ENCODE measurements at places on chromosomes 5 and 9. TPM values are rescaled to one million over a fixed set of nuclear protein-coding genes. Genes with fewer than 3 reads are reported as not detected.

DNA sequence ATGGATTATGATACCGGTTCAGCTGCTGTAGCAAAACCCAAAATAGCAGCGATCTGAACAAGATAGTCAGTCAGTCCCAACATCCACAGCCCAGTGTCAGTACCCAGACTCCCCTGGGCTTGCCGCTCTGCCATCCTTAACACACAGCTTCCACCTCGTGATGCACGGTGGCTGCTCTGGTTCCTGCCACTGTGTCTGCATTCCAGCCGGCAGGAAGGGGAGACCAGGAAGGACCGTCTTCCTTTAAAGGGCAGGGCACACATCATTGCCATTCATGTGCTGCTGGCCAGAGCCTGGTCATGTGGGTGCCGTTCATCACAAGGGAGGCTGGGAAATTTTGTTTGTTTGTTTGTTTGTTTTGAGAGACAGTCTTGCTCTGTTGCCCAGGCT, 131.0 kb upstream of the IER5L start:
- DNase-seq = no peak

DNA sequence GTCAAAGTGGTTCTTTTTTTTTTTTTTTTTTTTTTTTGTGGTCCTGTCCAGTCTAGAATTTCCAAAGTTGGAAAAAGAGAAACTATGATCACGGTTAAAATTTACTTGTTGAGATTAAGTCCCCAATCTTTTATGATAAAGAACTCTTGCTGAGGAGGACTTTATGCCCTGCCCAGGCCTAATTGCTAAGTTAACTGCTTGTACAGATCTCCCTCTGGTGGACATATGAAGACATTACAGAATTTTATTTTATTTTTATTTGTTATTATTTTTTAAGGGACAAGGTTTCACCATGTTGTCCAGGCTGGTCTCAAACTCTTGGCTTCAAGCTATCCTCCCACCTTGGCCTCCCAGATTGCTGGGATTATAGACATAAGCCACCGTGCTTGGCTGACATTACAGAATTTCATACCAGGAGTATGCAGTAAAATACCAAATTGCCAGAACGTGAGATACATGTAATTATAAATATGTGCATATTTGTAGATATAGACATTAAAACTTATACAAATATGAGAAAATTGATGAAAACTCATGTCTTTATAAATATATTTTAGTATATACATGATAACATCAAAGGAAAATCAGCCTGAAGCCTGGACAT, 91.2 kb downstream of the RFK start:
- DNase-seq = no peak

DNA sequence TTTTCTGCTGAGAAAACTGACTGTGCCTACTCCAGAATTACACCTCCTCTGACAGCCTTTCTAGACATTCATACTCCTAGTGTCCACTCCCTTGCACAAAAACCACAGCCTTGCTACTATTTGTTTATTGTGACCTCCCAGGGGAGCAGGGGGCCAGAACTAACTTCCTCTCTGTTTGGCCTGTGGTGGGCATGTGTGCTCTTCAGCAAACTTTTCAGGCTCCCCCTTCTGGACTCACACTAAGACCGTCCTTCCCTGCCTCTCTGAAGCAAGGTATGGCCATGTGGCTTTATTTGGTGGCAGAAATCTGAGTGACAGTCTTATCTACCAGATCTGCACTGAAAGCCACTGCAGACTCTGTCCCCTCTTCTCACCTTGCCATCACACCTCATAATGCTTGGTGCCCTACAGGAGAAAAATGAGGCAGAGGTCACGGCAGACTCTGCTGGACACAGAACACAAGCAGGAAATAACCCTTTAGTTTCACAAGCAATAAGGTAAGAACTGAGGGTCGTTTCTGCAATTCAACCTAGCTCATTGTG, 28.2 kb downstream of the LIFR start:
- no peak for DNase-seq

DNA sequence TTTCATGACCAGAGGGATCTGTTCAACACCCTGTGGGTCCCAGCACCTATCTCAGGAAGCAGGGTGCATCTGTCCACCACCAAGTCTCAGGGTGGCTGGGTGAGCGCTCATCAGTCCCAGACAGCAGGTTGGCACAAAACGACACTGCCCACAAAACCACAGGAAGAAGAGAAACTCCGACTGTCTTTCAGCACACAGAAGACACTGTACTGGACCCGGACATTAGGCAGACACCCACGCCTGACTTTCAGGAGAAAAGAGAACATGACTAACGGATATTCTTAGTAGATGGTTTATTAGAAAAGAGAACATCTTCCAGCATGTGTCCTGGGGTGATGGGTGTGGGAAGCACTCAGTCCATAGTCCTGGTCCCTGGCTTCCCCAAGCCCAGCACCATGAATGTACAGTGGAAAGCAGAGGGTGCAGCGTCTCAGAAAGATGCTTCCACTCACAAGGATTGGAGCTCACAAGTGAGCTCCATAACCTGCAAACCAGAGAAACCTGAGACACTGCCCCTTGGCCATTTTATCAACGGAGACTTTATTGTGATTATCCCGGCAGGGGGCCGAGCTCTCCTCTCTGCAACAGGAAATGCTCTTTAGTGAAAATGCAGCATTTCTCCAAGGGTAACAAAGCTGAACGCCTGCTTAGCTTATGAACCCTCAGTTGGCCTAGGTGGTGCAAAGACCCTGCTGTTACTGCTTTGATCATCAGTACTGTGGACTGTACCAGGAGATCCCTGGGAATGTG, 35.8 kb upstream of the LCP2 start:
- DNase-seq = no peak

DNA sequence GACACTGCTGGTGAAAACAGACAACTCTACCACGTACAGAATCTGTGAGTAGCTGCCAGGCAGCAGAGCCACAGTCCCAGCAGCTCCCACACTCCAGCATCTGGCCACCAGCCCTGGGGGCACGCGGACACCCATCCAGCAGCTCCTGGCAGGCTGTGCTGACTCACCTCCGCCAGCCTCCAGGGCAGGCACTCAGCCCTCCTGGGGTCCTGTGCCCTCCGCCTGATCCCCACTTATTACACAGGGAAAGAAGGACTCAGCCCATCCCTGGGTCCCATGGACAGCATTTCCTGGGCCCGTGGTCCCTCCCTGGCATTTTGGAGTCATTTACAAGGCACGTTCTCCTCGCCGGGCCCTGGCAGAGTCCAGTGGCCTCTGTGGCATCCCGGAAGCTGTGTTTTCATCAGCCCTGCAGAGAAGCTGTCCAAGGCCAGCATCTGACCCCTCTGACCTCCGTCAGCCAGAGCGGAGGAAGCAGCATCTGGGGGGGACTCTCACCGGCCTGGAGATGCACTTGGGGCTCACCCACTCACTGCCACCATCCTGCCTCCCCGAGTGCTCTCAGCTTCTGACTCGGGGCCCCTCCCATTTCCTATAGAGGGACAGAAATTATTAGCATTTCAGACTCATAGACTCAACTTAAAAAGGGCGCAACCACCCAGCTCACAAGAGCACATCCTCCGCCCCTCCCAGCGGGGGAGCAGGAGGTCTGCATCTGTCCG, 21.6 kb downstream of the PAEP start:
- DNase-seq = no peak

DNA sequence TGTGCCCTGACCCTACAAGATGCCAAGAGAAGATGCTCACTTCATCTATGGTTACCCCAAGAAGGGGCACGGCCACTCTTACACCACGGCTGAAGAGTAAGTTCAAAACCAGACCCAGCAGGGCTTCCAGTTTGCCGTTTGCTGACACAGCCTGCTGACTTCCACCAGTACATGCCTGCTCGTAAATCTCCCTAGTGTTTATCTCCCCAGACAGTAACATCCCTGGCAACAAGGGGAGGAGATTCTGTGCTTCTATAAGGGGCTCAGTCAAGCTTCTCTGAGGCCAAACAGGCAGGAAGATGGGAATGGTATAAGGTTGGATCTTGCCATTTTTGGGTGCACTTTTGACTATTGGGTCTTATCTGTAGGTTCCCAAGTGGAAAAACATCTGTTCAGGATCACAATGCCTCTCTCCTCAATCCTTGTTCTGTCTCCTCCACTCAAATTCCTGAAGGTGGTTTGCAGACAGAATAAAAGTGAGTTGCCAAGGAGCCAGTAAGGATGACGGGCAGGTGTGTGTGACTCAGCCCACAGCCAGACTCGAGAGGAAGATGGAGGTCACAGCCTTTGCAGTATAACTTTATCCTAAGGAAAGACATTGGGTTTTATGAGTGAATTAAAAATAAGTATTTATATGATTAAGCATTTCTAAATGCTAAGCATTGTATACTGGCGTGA, 1.9 kb downstream of the MLANA start:
- no peak for DNase-seq

GRCh38 chr9:95415158-95415557, 97.6 kb upstream of the FANCC start:
- no peak for DNase-seq

GRCh38 chr5:161216877-161217276, 329.6 kb downstream of the GABRB2 start:
- DNase-seq = no peak

DNA sequence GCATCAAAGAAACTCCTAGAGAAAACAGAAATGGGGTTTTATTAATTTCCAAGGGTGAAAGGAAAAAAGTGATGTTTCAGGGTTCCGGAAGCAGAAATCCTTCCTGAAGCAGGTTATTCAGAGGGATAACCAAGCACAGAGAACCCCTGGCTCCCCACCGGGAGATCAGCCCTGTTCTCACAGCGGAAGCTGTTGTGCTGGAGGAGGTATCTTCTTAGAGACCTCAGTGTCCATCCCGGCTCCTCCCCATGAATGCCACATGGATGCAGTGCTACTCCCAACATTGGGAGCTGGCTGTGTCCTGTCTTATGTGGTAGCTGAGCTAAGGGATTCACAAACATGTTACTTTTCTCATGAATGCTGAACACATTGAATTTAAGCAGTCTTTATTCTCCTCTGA, 80.9 kb upstream of the IRX2 start:
- DNase-seq = no peak

DNA sequence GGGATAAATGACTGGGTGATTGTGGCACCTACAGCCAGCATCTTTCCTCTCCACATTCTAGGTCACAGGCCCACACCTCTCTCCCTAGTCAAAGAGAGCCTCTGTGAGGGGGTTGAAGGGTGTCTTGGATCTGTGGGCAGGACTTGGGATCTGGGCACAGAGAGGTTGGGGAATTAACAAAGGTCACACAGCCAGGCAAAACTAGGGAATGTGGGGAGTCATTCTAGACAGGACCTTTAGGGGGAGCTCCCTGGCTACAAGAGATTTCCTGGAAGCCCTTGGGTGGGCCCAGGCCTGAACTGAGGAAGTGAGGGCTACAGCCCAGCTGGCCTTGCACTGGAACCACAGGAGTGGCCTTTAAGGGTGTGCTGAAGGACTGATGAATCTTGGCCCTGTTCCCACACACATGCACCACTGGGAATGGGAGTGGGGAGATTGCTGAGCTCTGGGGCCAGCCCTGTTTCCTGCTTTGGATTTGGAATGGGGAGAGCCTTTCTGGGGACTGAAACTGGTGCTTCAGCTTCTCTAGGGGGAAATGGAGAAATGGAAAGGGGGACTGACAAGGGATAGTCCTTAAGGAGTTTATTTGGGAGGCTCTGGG, 12.4 kb upstream of the CXXC5 start:
- peak; percentile 84 for DNase-seq

DNA sequence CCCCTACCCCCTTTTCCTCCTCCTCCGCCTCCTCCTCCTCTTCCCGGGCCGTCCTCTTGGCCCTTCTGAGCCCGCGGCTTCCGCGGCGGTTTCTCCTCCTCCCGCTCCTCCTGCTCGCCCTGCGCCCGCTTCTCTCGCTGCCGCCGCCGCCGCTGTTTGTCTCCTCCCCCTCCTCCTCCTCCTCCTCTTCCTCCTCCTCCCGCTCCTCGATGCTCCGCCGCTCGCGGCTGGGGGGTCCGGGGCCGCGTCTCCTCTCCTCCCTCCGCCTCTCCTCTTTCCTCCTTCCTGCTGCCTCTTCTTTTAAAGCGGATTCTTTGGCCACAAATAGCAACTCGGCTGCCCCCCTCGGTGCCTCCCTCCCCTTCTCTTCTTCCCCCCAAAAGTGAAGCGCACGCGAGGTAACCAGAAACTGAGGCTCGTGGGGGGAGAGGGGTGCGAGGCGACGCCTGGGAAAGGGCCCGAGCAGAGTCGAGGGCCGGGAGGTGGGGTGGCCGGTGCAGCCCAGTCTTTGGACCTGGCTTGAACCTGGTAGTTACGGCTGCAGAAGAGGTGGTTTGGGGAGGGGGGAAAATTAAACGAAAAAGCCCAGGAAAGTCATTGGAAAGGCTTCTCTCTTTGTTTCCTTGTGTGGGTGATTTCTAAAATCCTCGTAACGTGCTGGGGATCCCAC, 1058.5 kb upstream of the DMAC1 start:
- peak; percentile 78 for DNase-seq

DNA sequence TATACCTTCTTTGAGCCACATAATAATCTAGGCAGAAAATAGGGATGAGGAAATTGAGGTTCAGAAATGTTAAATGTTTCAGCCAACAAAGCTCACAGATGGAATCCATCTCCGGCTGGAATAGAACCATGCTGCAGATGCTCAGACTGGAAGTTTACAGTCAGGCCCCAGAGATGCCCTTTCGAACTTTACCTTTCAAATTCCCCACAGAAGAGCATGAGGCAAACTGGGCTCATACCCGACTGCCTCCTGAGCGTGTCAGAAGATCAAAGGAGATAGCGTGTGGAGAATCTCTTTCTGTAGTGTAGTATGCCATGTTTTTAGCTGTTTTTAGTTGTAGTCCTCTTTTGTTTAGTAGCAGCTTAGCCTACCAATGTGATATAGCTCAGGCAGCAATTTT, 72.0 kb upstream of the DAP start:
- no peak for DNase-seq

DNA sequence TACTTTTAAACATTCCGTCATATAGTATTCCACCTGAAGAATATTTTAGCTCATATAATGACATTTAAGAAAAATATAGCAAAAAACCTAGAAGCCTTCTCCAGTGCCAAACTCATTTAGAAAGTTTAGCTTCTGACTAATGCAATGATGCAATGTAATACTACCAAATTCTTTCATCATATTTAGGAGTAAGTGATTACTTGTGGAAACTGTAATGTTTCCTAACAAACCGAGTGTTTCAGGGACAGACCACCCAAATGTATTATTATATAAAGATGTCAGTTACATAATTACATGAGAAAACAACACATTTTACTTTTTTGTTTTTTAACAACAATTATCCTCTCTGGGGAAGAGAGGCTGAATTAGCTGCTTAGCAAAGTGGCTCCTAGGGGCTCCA, 316.2 kb downstream of the ARL15 start:
- DNase-seq = no peak

Gene SLC6A3
- polyA plus RNA-seq = not detected

Gene AK8
- polyA plus RNA-seq = 0.10 TPM

Gene PCDHA7
- not detected for polyA plus RNA-seq

Gene NIM1K
- polyA plus RNA-seq = 0.18 TPM

Gene BRINP1
- polyA plus RNA-seq = 0.03 TPM

Gene BAAT
- polyA plus RNA-seq = 0.08 TPM

Gene RORB
- 0.03 TPM for polyA plus RNA-seq

Gene PCDHA2
- polyA plus RNA-seq = not detected

Gene SPATA6L
- polyA plus RNA-seq = 0.12 TPM

Gene LCN9
- polyA plus RNA-seq = not detected

Gene TLX3
- polyA plus RNA-seq = not detected

All from psoas muscle (tissue), 8 donors.